ENCODE measurements at places on chromosomes 3 and 15. TPM values are rescaled to one million over a fixed set of nuclear protein-coding genes. Genes with fewer than 3 reads are reported as not detected.

Gene MUC4
- total RNA-seq, result not detected

Gene SUSD5
- 1.1 TPM for total RNA-seq

Gene PIK3CB
- total RNA-seq, result 48.5 TPM

Gene TTC23
- 23.7 TPM for total RNA-seq

Gene NAALADL2
- total RNA-seq, result 3.6 TPM

Gene GNL3
- 85.5 TPM for total RNA-seq

Gene SLC7A14
- not detected for total RNA-seq

Gene CIB2
- 14.4 TPM for total RNA-seq

Gene HES1
- 145 TPM for total RNA-seq

Gene CFAP100
- not detected for total RNA-seq

DNA sequence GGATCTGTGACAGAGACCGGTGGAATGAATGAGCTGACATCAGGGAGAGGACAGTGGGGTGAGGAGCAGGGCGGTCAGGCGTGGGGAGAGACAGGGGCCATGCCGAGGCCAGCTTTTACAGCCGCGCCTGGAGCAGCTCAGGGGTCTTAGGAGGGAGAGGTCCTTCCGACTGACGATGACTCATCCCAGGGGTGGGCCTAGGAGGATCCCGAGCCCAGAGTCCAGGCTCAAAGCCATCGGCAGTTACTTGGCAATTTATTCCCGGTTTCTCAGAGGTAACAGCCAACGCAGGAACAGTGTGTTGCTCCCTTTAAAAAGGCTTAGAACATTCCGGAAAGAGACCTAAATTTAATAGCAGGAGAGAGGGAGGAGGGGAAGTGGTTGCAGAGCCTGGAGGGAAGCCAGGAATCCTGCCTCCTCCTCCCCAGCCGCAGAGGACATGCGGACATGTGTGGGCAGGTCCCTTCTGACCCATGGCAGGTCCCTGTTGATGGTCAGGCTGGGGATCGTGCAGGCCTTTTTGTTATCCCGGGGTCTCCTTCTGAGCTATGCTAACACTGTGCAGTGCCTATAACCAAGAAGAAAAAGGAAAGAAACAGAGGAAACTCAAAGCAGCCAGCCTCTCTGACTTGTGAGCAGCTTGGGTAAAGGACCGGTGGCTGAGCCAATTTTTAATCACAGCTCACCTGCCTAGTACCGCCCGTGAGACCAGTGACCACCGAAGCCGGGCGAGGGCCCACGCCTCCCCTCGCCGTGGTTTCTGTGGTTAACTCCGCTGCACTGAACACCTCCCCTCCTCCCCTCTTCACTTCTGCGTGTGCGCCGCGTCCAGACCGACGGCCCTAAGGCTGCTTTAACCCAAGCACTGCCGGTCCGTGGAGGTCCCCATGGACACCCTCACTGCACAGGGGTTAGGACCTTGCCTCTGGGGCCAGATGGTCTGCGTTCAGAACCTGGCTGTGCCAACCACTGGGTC lies 392.4 kb upstream of the PROK2 start:
- no peak for DNase-seq

- DNase-seq, result no peak
Measured at GRCh38 chr15:87597346-87598052, 659.0 kb downstream of the NTRK3 start.

GRCh38 chr3:152290374-152290773 lies 21.6 kb downstream of the MBNL1 start:
- DNase-seq, result no peak

DNA sequence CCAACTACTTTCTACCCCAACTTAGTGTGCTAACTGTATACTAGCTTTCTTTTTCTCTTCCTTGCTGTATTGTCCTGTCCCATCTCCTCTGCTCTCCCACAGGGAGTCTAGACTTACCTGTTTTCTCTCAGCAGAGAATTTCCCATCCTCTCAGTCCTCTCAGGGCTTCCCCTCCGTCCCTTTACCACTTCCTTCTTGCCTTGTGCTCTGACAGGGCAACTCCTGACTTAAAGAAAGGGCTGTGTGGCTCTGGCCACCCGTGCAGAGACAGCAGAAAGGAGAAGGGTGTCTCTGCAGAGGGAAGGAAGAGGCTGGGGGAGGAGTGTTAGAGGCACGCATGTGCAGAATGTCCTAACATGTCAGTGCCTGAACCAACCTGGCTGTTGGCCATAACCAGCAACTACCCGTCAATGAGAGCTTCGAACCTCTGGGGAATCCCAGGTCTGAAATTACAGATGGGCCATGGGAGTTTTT lies at the start of gene GCSAM:
Gene GCSAM (minus strand): TSS at position 274 of the 474 bp plus-strand sequence. CDS start 128 bp downstream, at position 146.
- no peak for DNase-seq

DNA sequence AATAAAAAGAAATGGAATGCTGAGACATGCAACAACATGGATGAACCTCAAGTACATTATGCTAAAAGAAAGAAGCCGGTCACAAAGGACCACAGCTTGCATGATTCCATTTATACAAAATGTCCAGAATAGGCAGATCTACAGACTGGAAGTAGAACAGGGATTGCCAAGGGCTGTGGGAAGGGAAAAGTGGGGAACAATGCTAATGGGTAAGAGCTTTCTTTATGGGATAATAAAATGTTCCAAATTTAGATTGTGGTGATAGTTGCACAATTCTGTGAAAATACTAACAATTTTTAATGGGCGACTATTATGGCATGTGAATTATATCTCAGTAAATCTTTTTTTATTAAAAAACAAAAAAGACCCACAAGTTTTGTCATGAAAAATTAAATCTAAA lies 106.2 kb downstream of the TMCO5A start:
- no peak for DNase-seq

- peak; percentile 80 for DNase-seq
Measured at GRCh38 chr3:43998836-43999727, 242.6 kb upstream of the TOPAZ1 start.

DNA sequence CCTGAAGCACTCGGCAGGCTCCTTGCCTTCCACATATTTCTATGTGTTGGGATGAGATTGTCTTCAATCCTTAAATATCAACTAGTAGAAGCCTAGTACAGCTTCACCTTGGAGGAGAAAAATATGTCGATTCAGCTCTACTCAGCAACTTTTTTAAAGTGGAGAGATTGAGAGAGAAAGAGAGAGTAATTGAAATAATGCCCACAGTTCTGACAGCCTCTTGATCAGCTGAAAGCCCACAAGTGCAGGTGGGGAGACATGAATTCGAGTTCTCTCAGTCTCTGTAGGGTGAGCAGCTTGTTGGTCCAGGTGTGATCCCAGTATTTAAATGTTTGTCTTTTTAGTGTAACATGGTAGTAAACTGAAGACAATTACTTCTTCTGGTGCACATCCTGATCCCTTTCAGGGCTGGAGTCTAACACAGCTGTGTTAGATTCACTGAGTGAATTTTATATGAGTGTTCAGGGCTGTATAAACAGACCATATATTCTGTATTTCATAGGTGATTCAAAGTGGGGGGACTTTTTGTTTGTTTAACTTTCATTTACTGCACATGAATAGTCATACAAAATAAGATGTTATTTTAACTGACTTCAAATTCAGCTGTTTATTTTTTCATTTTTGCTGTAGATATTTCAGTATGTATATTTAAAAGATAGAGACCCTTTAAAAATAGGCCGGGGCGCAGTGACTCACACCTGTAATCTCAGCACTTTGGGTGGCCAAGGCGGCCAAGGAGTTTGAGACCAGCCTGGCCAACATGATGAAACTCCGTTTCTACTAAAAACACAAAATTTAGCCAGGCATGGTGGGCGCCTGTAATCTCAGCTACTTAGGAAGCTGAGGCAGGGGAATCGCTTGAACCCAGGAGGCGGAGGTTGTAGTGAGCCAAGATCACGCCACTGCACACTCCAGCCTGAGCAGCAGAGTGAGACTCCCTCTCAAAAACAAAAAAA lies 64.0 kb downstream of the ST6GAL1 start:
- peak; percentile 42 for DNase-seq

DNA sequence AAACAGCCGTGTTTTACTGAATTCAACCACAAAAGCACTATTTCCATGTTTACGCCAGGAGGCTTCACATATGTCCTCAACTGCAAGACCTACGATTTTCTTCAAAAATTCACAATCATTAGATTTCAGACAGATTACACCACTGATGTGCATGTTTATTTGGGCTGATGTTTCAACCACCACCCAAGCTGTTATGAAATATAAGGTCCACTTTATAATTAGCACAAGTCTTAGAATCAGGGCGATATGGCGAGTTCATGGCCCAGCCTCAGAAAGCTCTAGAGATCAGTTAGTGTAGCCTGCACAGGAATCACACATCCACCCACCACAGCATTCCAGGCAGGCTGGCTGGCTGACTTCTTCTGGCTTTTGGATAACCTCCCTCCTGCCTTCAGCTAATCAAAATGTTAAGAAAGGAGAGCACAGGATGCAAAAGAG lies 15.4 kb downstream of the SH3BP5 start:
- DNase-seq, result peak; percentile 82

DNA sequence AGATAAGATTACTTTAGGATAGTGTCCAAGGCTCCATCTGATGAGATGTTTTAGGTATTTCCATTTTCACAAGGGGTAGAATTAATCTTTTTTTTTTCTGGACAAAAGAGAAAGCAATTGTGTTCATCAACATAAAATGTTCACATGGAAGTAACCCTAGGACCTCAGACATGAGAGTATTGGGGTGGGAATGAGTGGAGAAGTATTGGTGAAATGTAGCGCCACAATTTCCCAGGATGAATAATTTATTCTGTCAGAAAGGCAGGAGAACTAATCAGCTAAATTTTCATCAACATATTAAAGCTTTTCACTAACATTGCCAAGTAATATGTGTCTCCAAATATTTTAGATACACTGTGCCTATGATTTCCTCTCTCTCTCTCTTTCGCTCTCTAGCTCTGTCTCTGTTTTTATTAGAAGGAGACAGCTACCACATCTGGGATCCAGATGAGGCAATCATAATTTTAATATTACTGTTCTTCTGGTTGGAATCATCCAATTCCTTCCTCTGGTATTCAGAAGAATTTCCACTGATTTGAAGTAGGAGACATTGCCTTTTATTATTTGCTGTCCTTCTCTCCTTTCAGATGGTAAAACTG lies 21.6 kb upstream of the ZNF280D start:
- DNase-seq, result no peak

DNA sequence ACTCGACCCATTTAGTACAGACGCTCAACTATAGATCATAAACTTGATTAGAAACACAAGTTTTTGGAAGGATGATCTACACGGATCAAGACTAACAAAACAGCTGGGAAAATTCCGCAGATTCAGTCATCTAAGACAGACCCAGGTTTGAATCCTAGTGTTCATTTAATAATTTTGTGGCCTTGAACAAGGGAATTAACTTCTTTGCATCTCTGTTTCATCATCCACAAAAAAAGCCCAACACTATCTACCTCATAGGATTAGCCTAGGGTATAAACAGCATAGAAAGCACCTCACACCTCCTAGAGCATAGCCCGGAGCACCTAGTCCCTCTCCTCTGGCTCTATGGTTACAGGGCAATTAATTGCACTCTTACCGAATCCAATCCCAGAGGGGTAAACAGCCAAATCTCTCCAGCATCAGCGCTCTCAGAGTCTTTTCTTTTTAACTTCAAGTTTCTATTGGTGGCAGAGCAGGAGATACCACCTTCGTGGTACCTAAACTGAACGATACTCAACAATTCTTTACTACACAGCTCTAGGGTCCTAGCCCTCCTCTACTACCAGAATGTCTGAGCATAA lies 3.5 kb downstream of the TBL1XR1 start:
- no peak for DNase-seq

DNA sequence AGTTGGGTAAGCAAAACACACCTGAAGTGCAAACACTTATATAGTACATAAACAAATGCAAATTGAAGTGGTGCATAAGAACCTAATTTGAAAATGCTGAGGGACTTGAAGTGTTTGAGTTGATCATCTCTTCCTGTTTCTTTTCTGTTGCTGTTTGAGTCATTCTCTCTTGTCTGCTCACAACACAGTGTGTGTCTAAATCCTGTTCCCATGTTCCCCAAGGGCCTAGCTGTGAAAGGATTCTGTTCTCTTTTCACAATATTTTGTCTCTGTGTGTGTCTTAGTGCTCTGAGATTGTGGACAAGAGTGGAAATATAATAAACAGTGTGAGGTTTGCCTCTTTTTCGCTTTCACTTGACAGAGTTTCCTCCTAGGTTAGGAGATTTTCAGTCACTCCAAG lies 6.1 kb downstream of the CD96 start:
- no peak for DNase-seq

DNA sequence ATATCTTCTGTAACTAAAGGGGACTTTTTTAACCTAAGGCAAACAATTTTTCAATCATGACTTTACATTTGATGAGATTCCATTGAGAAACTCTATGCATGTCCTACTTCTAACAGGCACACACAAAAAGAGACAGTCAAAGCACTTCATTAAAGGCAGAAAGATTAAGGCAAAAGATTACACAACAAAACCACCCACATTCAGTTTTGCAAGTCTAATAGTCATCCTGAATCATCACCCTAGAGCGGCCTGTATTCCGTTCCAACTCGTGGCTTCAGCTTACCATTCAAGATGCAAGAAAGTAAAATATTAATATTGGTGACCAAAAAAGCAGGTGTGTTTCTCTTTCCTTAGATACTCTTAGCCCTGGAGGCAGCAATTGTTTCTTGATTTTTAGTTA lies 205.9 kb downstream of the P3H2 start:
- DNase-seq, result no peak

- DNase-seq, result no peak
Measured at GRCh38 chr15:44153352-44153751, 41.7 kb downstream of the FRMD5 start.

DNA sequence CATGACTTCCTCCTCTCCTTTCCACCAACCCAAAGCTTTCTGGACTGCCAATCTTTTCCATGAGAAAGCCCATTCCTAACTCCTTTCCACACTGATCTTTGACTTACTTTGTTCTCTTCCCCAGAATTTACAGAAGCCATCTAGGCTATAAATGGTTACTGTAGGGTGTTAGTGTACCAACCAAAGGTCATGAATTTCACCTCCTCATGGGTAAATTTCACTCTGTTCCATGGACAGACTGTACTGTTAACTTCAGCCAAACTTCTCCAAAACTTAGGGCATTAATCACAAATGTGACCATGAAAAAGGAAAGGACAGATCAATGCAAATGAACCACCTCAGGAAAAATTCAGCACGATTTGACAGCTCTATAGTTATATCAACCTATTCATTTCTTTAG lies 54.9 kb downstream of the ATOSA start:
- DNase-seq, result no peak

- no peak for DNase-seq
Measured at GRCh38 chr15:35980719-35981118, 434.8 kb upstream of the DPH6 start.

DNA sequence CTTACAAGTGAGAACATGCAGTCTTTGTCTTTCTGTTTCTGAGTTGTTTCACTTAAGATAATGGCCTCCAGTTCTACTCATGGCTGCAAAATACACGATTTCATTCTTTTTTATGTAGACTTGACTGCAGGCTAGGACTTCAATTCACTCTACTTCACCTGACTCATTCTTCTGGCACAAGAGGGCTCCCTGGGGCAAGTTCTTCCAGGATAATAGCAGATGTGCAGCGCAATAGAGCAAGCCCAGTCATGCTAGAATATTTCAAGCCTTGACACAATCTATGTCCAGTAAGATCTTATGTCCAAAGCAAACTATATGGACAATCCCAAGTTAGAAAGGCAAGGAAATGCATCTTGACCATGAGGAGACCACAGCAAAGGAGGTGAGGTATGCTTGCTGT lies 211.7 kb upstream of the GADL1 start:
- DNase-seq, result no peak
